DMS 273 treated with DMSO at 0.1 percent for 48 hours (cell line): ENCODE measurements at places on chromosomes 11 and 22.

DNA sequence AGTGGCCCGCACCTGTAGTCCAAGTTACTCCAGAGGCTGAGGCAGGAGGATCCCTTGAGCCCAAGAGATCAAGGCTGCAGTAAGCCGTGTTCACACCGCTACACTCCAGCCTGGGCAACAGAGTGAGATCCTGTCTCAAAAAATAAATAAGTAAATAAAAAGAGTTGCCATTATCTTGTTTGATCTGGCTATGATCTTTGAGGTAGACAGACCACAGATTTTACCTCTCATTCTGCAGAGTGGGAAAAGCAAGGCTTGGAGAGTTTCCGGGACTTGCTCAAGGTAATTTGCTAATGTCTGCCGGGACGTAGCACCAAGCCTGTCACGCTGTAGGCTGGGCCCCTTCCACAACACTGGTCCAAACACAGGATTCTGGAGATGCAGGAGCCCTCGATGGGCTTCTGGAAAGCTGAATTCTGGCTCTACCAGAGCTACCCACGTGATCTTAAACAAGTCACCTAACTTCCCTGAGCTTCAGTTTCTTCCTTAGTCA lies 6.8 kb downstream of the GRAP2 start:
- DNase-seq = no peak

DNA sequence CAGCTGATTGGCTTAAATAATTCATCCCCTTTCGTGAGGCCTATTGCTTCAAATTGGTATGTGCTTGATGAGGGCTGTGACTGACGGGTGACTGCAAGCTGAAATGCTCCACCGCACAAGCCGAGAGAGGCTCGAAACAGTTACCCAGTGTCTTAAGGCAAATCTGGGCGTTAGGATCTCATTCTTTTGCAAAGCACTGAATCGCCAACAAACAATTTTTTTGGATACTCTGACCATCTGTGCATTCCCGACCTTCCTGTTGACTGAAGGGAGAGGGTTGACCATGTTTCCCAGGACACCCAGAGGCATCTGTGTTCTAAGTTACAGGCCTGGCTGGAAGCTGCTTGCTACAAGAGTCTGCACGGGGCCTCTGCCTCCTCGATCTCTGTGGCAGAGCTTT lies 32.1 kb downstream of the CACNG2 start:
- no peak for DNase-seq

GRCh38 chr11:65424205-65425104 lies 1.9 kb downstream of the NEAT1 start:
- DNase-seq = no peak

DNA sequence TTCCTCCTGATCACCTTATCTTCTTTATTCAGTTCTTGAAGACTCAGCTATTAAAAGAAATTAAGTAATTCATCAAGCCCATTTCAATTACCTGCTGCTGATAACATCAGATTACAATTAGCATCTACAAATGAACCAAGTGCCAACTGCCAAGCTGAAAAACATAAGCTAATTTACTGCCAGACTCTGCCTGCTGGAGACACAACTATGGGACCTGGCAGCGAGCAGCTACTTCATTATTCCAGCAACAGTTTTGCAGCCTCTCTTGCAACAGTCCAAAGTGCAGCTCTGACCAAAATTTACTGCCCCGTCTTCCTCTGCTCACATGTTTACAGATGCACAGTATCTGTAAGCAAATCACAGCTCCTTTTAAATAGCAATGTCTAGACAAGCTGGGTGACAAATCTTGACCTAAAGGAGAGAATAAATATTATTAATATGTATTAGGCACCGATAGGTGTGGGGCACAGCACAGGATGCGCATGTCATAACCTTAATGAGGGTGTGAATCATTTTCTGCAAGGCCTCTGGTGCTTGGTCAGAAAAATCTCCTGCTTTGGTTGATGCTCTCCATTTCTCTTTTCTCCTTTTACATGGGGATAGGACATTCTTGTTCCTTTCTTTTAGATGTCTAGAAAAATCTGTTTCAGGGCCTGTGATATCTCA lies 232.2 kb upstream of the PITPNB start:
- peak; percentile 44 for DNase-seq

DNA sequence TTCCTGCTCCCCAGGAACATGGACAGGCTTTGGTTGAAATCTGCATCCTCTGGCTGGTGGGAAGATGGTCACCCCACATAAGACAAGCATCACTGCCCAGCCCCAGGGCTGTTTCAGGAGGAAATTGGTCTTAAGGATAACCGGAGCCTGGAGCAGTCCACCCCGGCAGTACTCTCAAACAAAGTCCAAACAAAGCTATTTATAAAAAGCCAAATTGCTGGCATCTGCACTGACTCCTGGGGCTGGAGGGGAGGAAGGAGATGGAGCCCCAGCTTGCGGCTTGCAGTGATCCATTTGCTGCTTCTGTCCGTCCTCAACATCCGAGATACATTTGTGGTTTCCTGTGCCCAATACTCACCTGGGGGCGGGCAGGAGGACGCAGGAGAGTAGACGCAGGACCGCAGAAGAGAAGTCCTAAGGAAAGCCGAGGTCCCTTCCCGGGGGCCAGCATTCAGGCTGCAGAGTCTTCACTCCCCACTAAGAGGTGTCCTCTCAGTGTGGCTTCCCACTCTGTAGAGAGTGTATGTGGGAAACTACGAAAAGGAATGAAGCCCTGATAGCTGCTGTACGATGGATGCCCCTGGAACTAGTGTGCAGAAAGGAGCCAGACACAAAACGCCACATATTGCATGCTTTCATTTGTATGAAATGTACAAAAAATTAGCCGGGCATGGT lies 107.3 kb upstream of the FGF3 start:
- no peak for DNase-seq

DNA sequence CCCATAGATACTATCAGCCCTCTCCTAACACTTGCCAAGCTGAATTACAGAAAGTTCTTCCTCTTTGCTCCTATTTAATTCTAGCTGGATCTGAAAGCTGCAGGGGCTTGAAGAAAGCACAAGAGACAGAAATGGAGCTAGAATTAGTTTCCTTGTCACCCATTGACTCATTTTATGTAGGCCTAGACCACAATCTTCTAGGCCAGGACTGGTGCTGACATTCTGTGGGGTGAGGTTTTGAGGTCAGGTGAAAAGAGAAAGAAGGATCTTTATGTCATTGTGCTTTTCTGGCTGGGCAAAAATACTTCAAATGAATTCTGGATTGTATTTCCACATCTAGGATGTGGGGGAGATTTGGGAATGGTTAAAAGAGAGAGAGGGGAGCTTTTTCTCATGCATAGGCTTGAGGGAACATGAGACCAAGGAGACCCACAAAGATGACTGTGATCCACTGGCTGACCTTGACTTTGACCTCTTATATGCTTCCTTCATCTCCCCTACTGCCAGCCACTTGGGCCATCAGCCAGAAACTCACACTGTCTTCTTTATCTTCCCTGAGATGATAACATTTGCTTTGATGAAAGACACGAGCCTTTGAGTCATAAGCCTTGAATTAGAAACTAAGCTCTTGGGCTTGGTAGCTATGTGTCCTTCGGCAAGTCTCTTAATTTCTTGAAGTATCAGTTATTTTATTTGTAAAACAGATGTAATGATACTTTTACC lies 274.9 kb upstream of the CADM1 start:
- no peak for DNase-seq

GRCh38 chr22:49433717-49434611 lies 393.7 kb downstream of the BRD1 start:
- DNase-seq = peak; percentile 2

DNA sequence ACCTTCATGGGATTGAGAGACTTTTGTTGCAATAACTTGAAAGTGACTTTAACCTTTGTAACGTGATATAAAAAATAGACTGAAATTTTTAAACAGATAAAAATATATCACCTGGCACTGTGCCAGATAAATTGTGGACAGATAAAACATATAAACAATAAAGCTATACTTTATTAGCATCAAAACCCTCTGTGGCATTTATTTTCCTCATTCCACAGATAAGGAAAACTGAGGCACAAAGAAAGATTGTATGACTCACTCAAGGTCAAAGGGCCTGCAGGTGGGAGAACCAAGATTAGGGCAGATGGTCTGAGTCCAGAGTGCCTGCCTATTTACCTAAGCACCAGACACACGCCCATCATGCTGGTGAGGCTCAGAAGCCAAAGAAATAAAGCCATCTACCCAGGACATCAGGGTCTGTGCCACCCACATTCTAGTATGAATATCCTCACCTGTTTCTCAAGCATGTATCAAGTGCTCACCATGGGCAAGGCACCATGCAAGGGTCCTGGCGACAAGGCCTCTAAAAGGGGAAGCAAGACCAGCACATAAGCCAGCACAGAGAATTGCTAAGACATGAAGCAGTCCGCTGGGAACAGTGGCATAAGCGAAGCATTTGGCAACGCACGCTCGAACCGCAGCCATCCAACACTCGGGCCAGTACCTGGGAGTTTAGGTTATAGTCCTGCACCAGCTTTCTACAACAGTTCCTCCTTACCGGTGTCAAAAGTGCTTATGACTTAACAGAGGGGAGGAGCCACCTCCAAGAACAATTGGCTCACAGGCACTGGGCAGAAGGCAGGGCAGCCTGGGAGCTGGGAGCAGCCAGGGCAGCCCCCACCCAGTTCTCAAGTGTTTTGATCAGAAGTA lies 17.6 kb downstream of the MYH9 start:
- no peak for DNase-seq

GRCh38 chr11:78788533-78788932 lies 213.9 kb upstream of the NARS2 start:
- DNase-seq = no peak

GRCh38 chr11:14542324-14542723 lies 22.1 kb upstream of the PSMA1 start:
- DNase-seq = no peak

DNA sequence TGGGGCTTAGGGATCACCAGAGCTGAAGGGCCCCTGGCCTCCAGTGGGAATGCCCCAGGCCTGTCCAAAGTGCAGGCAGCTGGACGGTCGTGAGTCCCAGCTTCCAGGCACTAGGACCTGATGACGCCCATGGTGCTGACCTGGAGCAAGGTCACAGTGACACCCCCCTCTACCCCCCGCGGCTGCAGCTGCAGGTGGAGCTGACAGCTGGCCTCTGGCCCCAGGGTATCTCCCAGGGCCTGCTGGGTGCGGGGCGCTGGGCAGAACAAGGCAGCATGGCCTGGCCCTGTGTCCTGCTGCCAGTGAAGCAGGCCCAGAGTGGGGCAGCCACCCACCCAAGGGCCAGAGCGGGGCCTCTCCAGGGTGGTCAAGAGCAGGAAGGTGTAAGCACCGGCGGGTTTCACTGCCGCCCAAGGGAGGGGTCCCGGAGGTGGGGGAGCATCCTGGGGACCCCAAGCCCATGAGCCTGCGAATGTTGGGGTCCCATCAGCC lies 553 bp upstream of the TCIRG1 start:
- DNase-seq = no peak

GRCh38 chr11:18011633-18012032 lies 1.2 kb downstream of the SERGEF start:
- no peak for DNase-seq

DNA sequence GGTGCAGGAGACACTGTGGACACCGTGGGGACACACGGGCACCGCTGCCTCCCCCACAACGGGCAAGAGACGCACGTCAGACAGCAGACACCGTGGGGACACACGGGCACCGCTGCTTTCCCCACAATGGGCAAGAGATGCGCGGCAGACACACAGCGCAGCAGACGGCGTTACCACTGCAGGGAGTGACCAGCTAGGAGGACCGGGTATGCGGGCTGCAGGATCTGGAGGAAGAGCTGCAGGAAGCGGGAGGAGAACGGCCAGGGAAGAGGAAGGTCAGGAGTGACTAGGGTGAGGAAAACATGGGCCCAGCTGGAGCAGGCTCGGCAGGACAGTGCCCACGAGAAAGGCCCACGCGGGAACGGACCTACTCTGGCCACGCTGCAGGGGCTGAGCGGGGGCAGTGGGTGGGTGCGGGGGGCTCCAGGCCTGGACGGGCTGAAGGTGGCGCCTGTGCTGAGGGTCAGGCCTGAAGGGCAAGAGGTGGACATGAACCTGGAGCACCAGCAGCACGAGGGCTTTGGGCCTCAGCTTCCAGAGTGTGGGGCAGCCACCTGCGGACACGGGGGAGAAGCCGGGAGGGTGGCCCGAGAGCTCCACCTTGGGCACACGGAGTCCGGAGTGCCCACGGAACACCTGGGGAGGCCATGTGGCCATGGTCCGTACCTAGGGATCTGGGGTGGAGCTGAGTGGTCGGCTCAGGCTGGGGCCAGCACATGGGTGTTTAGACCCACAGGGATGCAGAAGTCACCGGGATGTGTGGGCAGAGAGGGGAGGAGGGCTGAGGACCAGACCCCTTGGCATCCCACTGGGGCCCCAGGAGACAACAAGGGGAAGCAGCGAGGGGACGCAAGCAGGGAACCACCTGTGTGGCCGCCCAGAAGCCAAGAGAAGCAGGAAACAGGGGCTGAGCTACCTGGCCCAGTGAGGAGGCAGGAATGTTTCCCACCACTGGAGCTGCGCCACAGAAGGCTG lies 16.5 kb downstream of the TOLLIP start:
- no peak for DNase-seq

DNA sequence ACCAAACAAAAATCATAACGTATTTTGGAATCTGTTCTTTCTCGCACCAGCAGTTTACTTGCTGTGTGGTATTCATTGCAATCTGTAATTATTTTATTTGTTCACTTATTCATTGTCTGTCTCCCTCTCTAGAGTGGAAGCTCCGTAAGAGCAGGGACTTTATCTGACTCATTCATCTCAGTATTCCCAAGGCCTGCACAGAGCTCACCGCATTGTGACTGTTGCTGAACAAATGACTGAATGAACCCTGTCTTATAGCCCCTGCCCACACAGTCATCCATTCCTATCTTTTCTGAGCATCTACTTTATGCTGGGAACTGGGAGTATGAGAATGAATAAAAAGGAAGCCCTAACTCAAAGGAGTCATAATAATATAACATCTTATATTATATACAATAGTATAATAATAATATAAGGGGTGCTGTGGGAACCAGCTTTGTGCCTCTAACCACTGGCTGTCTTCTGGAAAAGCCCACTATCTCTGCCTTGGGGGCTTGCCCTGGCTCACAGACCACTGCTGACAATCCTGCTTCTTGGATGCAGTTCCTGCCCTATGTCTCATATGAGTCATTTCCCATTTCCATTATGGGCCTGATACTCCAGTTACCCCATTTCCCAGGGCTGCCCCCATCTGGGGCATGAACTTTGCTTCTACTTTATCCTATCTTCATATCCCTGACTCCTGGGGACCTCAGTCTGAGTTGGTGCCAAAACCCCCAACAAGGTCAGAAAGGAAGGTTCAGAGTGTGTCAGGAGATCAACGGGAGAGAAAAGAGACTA lies 11.0 kb downstream of the XRRA1 start:
- DNase-seq = no peak

DNA sequence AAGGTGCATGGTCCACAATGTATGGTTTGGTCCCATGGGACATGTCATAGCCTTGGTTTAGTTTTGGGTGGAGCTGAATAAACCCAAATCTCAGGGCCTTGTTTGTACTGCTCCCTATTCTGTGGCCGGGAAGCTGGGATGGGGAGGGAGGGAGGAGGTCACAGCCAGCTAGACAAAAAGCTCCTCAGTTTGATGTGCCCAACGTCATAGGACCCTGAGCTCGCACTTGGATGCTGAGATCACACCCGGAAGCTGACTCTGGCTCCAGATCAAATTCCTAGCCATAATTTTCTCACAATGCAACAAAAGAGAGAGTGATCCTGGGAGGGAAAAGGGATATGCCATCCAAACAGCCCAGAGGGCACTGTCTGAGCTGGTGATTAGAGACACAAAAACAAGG lies 1.5 kb downstream of the HSPB2 start:
- no peak for DNase-seq
